ENCODE measurements at places on chromosomes 6 and 20.

DNA sequence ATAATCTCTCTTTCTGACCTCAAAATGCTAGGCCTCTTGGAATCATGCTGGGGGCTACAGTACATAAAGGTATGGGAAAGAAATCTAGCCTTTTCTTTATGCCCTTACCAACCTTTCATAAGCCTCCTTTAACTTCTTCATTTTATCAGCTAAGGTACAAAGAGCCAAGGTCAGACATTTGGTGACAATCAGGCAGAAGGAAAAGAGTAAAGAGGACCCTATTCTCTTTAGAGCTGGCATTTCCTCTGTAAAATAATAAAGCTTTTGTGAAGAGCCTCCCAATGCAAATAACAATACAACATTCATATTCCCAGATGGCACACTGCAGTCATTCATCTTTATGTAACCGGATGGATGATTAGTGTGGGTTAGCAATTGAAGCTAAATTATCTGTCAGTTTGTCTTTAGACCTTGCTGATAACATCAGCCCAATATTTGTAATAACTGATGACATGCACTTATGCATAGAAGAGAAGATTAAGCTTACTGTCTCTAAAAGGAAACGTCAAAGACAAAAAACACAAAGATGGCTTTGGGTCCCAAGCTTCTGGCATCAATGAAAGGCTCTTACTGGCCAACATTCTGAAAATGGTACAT lies 163.1 kb downstream of the IBTK start:
- no peak for DNase-seq

DNA sequence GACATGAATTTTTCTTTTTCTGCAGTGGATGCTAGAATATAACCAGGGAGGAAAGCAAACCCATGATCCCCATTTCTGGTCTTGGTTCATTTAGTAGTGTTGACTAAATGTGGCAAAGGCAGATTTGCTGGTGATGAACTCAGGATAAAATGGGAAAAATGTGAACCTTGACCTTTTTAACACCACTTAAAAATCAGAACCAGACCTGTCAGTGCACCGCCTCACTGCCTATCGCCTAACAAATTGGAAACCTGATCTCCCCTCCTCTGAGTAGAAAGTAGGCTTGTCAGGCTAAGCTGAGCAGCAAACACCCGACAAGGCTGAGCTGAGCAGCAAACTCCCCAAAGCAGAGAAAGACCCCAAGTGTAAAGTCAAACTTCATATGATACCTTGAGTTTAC lies 254.8 kb downstream of the FOXC1 start:
- no peak for DNase-seq

DNA sequence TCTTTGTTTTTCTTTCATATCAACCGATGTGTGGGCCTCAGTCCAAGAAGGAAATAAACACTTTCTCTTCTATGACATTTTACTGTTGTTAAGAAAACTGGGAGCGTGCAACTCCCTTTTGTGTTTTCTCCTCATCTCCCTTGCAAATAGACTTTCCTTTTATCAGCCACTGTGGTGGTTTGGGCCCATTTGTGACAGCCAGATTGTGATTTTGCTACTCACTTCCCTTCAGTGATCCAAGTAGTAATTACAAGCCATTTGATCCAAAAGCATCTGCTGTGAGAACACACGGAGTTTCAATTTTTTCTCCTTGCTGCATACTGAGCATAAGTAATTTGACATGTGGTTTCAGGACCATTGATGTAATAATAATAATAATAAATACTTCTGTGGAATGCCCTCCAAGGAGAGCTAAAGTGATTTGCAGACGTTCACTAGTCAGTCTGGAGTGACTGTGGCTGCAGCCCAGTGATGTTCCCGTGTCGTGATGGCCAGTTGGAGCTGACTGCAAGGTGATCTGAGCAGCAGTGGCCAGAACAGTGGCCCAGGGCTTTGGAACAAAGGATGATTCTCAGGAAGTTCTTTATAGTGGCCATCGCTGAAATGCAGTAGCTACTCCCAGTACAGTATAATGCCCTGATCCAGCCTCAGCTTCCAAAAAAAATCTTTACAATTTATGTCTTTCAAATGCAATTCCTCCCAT lies 91.9 kb upstream of the CLDN20 start:
- DNase-seq = no peak

DNA sequence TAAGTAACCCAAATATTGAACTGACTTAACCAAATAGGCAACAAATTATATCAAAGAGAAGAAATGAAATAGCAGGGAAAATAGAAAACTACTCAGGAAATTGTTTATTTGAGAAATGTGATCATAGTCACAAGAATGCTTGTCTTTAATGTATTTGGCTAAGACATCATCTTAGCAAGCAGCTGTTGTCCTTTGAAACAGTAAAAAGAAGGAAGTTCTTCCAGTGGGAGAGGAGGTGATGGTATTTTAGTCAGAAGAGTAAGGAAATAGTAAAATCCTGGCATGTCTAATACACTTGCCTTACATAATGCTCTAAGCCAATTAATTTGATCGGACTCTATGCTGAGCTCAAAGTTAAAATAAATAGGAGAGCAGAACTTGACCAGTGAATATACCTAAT lies 126.5 kb downstream of the EPM2A start:
- DNase-seq = no peak

GRCh38 chr20:31604567-31605030 lies 490 bp upstream of the ID1 start:
- no peak for DNase-seq

DNA sequence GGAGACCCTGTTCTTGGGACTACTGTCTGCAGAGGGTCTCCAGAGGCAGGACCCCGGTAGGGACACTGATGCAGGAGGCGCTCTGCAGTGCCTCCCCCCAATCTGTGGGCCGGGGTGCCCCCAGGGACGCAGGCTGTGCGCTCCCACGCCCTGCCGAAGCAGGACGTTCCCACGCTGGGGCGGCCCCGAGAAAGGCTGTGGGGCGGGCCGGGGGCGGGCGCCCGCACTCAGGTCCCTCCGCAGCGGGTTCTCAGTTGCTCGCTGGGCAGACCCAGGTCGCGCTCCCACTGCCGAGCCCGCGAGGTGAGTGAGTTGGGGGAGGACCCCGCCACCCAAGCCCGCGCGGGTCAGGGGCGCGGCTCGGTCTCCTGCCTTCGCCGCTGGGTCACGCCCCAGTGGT lies at the start of gene COX4I2:
COX4I2 (plus strand) TSS at position 253 of the 400 bp plus-strand sequence. CDS start 1,106 bp downstream, outside the sequence.
- DNase-seq = no peak

DNA sequence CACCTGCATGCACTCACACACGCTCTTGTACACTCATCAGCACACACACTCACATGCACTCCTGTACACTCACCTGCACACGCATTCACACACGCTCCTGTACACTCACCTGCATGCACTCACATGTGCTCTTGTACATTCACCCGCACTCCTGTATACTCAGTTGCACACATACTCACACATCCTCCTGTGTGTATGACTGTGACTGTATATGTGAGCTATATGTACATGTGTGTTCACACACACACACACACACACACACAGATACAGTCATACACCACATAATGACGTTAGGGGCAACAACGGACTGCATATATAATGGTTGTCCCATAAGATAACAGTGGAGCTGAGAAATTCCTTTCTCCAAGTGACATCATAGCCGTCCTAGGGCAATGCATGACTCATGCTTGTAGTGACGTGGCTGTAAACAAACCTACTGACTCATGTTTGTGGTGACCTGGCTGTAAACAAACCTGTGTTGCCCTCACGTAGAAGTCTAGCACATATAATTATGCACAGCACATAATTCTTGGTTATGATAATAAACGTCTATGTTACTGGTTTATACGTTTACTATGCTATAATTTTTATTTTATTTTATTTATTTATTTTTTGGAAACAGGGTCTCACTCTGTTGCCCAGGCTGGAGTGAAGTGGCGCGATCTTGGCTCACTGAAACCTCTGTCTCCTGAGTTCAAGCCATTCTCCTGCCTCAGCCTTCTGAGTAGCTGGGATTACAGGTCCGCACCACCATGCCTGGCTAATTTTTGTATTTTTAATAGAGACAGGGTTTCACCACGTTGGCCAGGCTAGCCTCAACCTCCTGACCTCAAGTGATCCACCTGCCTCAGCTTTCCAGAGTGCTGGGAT lies 22.8 kb upstream of the TAF4 start:
- DNase-seq = peak; percentile 19

GRCh38 chr6:137475103-137475502 lies 19.1 kb downstream of the OLIG3 start:
- DNase-seq = no peak

- DNase-seq = no peak
These were observed 3.7 kb upstream of the RAET1E start for GRCh38 chr6:149901444-149902140.

GRCh38 chr20:50915424-50915823 lies 15.8 kb downstream of the ADNP start:
- DNase-seq = no peak

DNA sequence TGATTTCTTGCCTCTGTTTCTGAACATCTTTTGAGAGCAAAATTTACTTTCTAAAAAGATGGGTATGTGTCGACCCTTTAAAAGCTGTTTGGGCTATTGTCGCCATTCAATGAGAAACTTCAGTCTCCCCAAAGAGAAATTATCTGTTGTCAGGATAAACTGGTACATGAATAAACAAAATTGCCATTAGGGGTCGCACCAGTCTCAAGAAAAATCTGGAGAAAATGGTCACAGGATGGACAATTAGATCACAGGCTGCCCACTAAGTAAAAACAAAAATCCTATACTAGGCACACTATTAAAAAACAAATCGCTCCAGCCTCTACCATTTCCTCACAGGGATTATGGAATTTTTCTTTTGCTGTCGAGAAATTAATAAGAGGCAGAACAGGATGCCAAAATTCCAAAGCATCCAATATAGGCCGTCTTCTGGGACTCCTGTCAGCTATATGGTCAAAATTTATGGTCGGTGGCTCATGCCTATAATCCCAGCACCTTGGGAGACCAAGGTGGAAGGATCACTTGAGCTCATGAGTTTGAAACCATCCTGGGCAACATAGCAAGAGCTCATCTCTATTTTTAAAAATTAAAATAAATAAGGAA lies 5.5 kb upstream of the HLA-E start:
- DNase-seq = peak; percentile 59

GRCh38 chr6:150876598-150876997 lies 11.1 kb downstream of the MTHFD1L start:
- DNase-seq = no peak

- no peak for DNase-seq
These were observed 4.5 kb upstream of the ISM1 start for GRCh38 chr20:13216533-13216932.

DNA sequence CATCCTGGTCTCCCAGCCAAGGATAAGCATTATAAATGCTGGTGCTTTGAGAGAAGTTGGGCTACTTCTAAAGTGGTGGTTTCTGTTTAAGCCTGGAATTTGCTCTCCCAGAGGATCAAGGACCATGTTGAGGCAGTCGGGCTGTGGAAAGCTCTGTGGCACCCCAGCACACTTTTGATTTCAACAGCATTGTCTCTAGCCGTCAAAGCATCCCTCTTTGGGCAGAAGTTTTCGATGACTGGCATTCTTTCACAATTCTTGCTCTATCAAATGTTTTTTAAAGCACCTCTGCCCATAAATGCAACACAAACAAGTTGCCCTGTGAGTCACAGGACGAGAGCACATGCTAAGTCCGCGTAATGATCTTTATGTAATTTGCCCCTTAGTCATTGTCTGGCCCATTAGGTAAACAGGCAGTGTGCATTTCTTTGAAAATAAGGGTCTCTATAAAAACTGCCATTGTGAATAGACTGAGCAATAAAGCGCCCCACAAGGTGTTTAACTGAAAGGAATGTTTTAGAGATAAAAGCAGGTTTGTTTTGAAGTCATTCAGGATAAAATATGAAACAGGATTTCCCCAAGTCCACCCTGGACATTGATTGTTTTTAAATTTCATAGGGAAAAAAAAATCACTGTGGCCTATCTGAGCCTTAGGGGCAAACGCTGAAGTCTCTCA lies 44.7 kb upstream of the FOXQ1 start:
- DNase-seq = no peak

DNA sequence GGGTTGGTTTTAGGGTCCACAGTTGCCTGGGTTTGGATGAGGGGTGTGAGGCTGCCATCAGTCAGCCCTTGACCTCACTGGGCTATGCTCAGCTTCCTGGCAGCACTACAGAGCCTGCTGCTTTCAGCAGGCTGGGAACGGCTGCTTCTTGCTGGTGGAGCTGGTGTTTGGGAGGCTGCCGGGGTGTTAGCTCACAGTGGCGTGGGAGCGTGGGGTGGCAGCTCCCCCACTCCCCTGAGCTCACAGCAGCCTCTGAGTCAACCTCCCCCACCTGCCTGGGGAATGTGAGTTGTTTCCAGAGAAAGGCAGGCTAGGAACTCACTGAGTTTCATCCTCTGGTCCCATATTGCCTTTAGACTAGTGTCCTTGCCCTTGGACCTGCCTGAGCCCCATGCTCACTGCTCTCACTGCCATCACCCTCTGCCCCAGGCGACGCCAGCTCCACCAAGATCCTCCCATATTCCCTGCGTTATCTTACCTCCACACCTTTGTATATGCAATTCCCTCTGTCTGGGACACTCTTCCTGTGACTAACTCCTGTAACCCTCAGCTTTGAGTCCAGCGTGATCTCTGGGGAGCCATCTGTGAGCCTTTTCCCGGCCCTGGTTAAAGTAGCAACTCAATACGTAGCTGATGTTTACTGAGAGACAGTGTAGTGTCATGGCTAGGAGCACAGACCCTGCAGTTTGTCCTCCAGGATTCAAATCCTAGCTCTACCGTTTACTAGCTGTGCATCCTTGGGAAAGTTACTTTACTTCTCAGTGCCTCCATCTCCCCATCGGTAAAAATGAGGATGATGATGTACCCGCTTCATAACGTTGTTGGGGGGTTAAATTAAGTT lies 34.8 kb downstream of the PPP1R16B start:
- DNase-seq = no peak

DNA sequence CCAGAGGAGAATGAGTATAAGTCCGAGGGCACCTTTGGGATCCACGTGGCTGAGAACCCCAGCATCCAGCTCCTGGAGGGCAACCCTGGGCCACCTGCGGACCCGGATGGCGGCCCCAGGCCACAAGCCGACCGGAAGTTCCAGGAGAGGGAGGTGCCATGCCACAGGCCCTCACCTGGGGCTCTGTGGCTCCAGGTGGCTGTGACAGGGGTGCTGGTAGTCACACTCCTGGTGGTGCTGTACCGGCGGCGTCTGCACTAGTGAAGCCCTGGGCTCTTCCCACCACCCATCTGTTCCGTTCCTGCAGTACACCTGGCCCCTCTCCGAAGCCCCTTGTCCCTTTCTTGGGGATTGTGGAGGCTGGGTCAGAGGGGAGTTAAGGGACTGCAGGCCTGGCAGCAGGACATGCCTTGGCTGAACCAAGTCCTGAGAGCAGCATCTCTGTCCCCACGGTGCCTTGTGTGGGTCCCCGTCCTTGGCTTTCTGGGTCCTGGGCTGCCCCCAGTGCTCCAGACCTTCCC lies 19.3 kb downstream of the MAVS start:
- no peak for DNase-seq

DNA sequence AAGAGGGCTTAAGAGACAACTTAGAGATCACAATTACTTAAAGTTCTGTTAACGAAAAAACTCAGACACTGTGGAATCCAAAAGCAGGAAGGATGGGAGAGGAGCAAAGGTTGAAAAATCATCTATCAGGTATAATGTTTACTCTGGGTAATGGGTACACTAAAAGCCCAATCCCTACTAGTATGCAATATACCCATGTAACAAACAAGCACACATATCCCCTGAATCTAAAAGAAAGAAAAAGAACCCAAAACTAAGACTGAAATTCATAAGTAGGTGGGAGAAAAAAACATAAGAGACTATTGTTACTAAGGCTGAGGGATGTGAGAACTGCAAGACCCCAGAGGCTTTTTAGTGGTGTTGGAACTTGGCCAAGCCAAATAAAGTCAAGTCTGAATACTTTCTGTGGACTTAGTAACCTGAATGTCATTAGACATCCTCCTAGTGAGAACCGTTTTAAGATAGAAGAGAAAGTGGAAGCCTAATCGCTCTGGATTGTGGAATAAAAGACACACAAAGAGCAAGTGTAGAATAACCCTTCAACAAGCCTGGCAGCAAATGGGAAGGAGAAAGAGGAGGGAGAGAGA lies 189.4 kb upstream of the RNF217 start:
- no peak for DNase-seq

All from activated CD4-positive, alpha-beta T cell treated with anti-CD3 and anti-CD28 coated beads, Interleukin-2, Interleukin-4, amounts not matched to agents 100 ng/mL and 50 ng/mL, durations not matched to agents 16 hours and 8 hours (primary cell).